Osteoblast (primary cell): ENCODE measurements at places on chromosomes 6 and 20. TPM values are rescaled to one million over a fixed set of nuclear protein-coding genes. Genes with fewer than 3 reads are reported as not detected.

Gene NKAPL
- 1.1 and 1.2 TPM in 2 replicates for total RNA-seq

Gene PTPRA
- total RNA-seq: 44.2 and 51.0 TPM in 2 replicates

DNA sequence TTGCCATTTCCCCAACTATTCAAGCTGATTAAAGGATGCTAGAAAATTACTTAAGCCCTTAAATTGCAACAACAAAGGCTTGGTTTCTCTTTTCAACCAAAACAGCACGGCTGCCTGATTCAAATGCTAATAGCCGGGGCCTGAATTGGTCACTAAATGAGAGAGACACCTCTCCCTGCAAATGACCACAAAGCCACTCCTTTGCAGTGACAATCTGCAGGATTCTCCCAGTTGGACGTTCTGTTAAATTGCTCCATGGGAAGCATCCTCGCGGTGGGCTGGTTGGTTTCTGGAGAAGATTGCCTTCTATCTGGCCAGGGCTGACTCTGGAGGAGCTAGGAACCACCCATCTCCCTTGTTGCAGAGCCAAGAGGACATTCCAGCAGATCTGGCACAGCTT is 29.7 kb upstream of the TBXT start:
- no peak for DNase-seq

DNA sequence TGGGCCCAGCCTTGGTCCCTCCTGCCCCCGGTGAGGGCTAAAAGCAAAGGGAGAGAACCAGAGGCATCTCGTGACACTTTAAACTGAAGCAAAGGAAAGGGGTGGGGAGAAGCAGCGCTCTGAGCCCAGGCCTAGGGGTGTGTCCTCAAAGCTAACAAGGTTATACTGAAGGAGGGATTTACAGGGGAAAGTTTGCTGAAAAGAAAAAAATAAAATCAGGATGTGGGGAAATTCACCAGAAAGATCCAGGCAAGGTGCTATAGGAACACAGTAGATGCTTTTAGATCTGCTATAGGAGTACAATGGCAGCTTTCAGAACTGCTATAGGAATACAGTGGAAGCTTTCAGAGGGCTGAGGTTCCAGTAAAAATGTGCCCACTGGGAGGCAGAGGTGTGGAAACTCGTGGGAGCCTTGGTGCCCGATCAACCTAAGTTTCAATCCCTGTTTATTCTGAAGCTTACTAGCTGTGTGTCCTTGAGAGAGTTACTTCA is at the start of gene COL9A1:
Gene COL9A1 (minus strand): TSS at position 51 of the 492 bp plus-strand sequence. CDS start 160 bp downstream, outside the sequence.
- no peak for DNase-seq

- no peak for DNase-seq
These were observed 1004.9 kb upstream of the ADGRB3 start for GRCh38 chr6:67630146-67630545.

GRCh38 chr20:20134941-20135575 is 82.7 kb downstream of the CFAP61 start:
- DNase-seq: no peak

DNA sequence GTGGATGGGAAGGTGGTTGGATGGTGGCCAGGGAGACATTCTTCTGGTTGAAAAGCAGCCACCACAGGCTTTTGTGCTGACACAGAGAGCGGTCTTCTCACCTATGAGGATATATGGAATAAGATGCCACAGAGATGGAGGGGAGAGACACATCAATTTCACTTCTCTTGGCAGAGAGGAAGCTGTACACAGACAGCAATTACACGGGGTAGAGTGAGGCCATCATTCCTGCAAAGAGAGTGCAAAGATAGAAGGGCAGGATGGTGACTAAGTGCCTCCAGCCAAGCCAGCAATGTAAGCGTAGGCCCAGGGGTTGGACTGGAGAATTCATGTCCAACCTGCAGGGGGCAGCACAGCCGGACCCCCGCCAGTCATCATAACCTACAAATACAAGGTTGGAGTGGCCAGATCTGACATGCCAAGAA is 56.4 kb downstream of the NRN1 start:
- no peak for DNase-seq

GRCh38 chr6:159728531-159728964 is 1.2 kb downstream of the WTAP start:
- DNase-seq: no peak

GRCh38 chr6:3782876-3783832 is 31.6 kb upstream of the PXDC1 start:
- DNase-seq: no peak

- DNase-seq: no peak
These were observed 15.7 kb downstream of the CASS4 start for GRCh38 chr20:56427797-56428196.

GRCh38 chr6:166251211-166251610 is 57.0 kb downstream of the PRR18 start:
- no peak for DNase-seq
